ENCODE measurements at places on chromosomes 16 and 17. TPM values are rescaled to one million over a fixed set of nuclear protein-coding genes. Genes with fewer than 3 reads are reported as not detected.

The HSPB9 gene
- total RNA-seq = not detected

The CDC6 gene
- total RNA-seq = 40.7 TPM

The FBXW10 gene
- not detected for total RNA-seq

The CCL14 gene
- not detected for total RNA-seq

The OTOP3 gene
- 0.08 TPM for total RNA-seq

The RRAD gene
- 2.8 TPM for total RNA-seq

The CUEDC1 gene
- 4.9 TPM for total RNA-seq

The CNTNAP4 gene
- 0.78 TPM for total RNA-seq

The KCNJ16 gene
- total RNA-seq = not detected

The RCVRN gene
- not detected for total RNA-seq

The ITGB4 gene
- 1,928 TPM for total RNA-seq

The TMEM107 gene
- total RNA-seq = 39.0 TPM

The PLA2G10 gene
- total RNA-seq = not detected

The CACNG1 gene
- total RNA-seq = not detected

The KRTAP1-1 gene
- total RNA-seq = not detected

The RAB11FIP4 gene
- total RNA-seq = 5.7 TPM

The PPY gene
- 1.6 TPM for total RNA-seq

The C16orf92 gene
- not detected for total RNA-seq

The ESRP2 gene
- total RNA-seq = 15.7 TPM

The ALOX15 gene
- not detected for total RNA-seq

The KCNJ18 gene
- total RNA-seq = not detected

The TBC1D28 gene
- not detected for total RNA-seq

The FHOD1 gene
- 35.0 TPM for total RNA-seq

The SLC22A31 gene
- 0.19 TPM for total RNA-seq

The UTS2R gene
- total RNA-seq = not detected

The CMTM2 gene
- total RNA-seq = not detected

The DNAI2 gene
- not detected for total RNA-seq

The GUCY2D gene
- 0.04 TPM for total RNA-seq

The SMIM36 gene
- not detected for total RNA-seq

The NLE1 gene
- 26.0 TPM for total RNA-seq

The FOXF1 gene
- total RNA-seq = not detected

The BFAR gene
- 118 TPM for total RNA-seq

The FGF11 gene
- total RNA-seq = 7.5 TPM

All from hair follicular keratinocyte (primary cell).